ENCODE measurements at places on chromosomes 5 and 9. TPM values are rescaled to one million over a fixed set of nuclear protein-coding genes. Genes with fewer than 3 reads are reported as not detected.

The BRD3OS gene
- 5.3 TPM for total RNA-seq

DNA sequence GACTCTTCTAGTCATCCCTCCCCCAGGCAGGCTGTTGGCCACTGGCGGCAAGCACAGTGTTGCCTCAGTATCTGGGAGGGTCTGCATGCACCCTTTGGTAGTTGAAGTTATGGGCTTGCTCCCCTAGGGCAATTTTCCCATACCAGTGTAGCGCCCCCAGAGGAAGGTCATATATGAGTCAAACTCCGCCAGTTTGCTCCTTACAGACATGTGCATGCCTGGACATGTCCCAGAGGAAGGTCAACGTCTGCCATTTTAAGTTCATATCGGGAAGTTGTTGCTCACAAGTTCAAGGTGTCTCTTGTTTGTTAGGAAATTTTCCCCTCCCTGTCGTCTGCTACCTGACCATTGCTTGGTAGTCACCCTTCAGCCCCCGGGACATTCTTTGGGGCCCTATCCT, 51.3 kb upstream of the MROH2B start:
- H3K27me3 ChIP-seq = no peaks in the 10 kb centered on the region
- no peak for DNase-seq
- H3K4me3 ChIP-seq = no peak overlapping the region
- H3K27ac ChIP-seq = no peak overlapping the region

The PCDHA7 gene
- not detected for total RNA-seq

DNA sequence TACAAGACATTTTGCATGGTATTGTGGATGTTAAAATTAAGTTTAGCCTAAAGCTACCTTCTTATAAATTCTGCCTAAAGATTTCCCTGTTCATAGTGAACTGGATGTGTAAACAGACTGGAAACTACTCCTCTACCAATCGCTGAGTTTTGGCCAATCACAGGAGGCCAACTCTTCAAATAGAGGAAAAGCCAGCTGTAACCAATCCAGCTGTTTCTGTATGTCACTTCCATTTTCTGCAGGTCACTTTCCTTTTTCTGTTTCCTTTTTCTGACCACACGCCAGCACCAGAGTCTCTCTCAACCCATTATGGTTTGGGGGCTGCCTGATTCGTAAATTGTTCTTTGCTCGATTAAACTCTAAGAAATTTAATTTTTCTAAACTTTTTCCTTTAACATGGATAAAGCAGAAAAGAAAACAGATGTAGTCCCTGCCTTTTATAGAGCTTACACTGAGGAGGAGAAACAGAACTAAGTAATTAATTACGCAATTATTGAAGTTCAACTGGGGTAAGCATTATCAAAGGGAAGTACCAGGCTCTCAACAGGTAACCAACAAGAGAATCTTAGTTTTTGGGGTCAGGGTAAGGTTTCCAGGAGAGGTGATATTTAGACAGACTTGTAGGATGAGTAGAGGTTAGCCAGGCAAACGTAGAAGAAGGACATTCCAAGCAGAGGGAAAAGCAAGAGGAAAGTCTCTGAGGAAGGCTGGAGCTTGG, 27.7 kb downstream of the RANBP3L start:
- H3K27me3 ChIP-seq = no peaks in the 10 kb centered on the region
- DNase-seq = no peak
- H3K4me3 ChIP-seq = no peak overlapping the region
- H3K36me3 ChIP-seq = no peaks in the 10 kb centered on the region
- no peak overlapping the region for H3K27ac ChIP-seq

DNA sequence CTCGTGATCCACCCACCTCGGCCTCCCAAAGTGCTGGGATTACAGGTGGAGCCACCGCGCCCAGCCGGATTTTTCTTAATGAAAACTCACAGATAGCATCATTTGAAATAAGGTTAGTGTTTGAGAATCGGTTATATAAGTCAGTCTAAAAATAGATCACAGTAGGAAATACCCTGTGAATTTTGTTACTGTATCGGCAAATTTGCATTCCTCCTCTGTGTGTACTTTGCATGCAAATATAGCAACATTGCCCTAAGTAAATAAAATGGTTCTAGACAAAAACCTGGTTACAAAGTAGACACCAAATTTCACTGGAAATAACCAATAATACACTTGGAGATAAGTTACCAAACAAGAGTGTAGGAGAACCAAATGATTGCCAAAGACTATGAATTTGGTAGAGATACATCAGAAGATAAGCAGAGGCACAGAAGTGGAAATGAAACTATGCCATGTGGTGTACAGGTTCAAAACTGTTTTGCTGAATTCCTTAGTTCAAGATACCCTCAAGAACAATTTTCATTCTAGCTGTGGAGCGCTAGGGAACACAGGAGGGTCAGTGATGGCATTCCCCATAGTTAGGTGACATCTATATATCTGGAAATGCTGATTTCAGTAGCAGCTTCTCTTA, 58.1 kb downstream of the ICE1 start:
- no peaks in the 10 kb centered on the region for H3K4me1 ChIP-seq
- no peak for DNase-seq
- no peak overlapping the region for H3K4me3 ChIP-seq
- no peaks in the 10 kb centered on the region for H3K27me3 ChIP-seq

GRCh38 chr5:28014779-28015178, 976.4 kb upstream of the CDH9 start:
- H3K4me3 ChIP-seq = no peak overlapping the region
- no peaks in the 10 kb centered on the region for H3K36me3 ChIP-seq
- no peaks in the 10 kb centered on the region for H3K27me3 ChIP-seq
- DNase-seq = no peak

- H3K4me1 ChIP-seq = no peaks in the 10 kb centered on the region
- no peak for DNase-seq
These were observed 226.6 kb downstream of the CD180 start for GRCh38 chr5:66969963-66970362.

DNA sequence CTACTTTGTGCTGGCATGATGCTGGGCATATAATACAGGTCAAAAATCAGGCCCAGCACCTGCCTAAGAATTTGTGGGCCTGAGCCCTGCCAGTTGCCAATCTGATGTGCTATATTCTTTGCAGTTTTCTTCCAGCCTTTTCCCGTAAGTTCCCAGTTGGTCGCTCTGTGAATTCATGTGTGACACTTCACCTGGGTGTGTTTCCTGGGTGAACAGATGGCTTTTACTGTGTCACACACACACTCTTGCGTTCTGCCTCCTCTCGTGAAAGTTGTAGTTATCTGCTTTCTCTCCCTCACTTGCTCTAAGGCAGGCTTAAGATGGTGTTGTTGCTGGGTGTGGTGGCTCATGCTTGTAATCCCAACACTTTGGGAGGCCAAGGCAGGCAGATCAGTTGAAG, 153.5 kb upstream of the DMRT1 start:
- no peaks in the 10 kb centered on the region for H3K27me3 ChIP-seq
- H3K4me1 ChIP-seq = peaks cover 100% of the 10 kb centered on the region
- no peaks in the 10 kb centered on the region for H3K36me3 ChIP-seq
- no peak for DNase-seq
- peak overlapping the region; percentile 92 for H3K27ac ChIP-seq
- peak overlapping the region; percentile 31 for H3K4me3 ChIP-seq

The TNPO1 gene
- total RNA-seq = 90.6 TPM

The NUP155 gene
- 24.2 TPM for total RNA-seq

The LCN1 gene
- not detected for total RNA-seq

- no peaks in the 10 kb centered on the region for H3K4me1 ChIP-seq
- no peak for DNase-seq
These were observed 23.0 kb upstream of the NR3C1 start for GRCh38 chr5:143426437-143426991.

DNA sequence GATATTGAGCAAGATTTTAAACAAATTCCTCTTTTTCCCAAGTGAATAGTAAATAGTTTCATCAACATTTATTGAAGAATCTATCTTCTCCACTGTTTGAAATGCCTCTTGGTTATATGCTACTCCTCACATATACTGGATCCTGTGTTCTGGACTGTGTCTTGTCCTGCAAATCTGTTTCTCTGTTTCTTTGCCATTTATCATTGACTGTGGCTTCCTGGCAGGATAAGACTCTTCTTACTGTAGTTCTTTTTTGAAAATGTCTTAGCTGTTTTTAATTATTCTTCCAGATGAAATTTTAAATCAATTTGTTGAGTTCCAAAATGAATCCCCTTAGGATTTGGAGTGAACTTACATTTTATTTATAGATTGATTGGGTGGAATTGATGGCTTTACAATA, 27.8 kb downstream of the RALGPS1 start:
- DNase-seq = no peak
- no peaks in the 10 kb centered on the region for H3K36me3 ChIP-seq
- no peak overlapping the region for H3K27ac ChIP-seq
- H3K27me3 ChIP-seq = no peaks in the 10 kb centered on the region

GRCh38 chr9:108156270-108156998, 666.9 kb upstream of the KLF4 start:
- peaks cover 3% of the 10 kb centered on the region for H3K4me1 ChIP-seq
- H3K27me3 ChIP-seq = no peaks in the 10 kb centered on the region
- no peaks in the 10 kb centered on the region for H3K36me3 ChIP-seq
- peak overlapping the region; percentile 44 for H3K27ac ChIP-seq

The RELL2 gene
- total RNA-seq = 6.3 TPM

The PCDHGA9 gene
- total RNA-seq = 4.9 TPM

DNA sequence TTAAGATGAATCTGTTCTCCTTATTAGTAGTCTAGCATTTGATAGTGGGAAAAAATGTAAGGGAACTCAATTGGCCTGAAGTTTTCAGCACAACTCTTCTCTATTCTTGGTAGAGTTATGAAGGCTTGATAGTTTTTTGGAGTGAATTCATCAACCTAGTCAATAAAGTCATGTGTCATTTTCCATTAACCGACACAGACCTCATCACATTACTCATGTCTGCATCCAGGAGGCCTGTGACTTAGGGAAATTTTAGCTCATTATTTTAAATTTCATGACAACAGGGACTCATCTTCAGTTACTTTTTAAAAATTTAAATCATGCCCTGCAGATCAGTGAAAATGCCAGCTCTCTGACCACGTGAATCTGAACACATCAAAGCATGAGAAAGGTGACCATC, 63.3 kb downstream of the ADAMTS16 start:
- no peaks in the 10 kb centered on the region for H3K36me3 ChIP-seq
- H3K4me3 ChIP-seq = no peak overlapping the region
- no peak for DNase-seq
- H3K4me1 ChIP-seq = no peaks in the 10 kb centered on the region

All from esophagus squamous epithelium (tissue), 5 donors.